Activated CD4-positive, alpha-beta T cell treated with anti-CD3 and anti-CD28 coated beads for 36 hours (primary cell): ENCODE measurements at places on chromosomes 13 and 19. TPM values are rescaled to one million over a fixed set of nuclear protein-coding genes. Genes with fewer than 3 reads are reported as not detected.

GRCh38 chr19:18044825-18045304, 36.9 kb downstream of the ARRDC2 start:
- peak overlapping the region; percentile 16 for H3K27ac ChIP-seq
- peak overlapping the region; percentile 11 for H3K4me3 ChIP-seq
- H3K36me3 ChIP-seq, result no peaks in the 10 kb centered on the region
- peak; percentile 96 for DNase-seq

GRCh38 chr19:41925208-41926003, 2.8 kb downstream of the ERFL start:
- DNase-seq, result peak; percentile 4
- H3K4me1 ChIP-seq, result peaks cover 30% of the 10 kb centered on the region
- no peaks in the 10 kb centered on the region for H3K36me3 ChIP-seq
- H3K4me3 ChIP-seq, result no peak overlapping the region
- peaks cover 12% of the 10 kb centered on the region for H3K27me3 ChIP-seq

DNA sequence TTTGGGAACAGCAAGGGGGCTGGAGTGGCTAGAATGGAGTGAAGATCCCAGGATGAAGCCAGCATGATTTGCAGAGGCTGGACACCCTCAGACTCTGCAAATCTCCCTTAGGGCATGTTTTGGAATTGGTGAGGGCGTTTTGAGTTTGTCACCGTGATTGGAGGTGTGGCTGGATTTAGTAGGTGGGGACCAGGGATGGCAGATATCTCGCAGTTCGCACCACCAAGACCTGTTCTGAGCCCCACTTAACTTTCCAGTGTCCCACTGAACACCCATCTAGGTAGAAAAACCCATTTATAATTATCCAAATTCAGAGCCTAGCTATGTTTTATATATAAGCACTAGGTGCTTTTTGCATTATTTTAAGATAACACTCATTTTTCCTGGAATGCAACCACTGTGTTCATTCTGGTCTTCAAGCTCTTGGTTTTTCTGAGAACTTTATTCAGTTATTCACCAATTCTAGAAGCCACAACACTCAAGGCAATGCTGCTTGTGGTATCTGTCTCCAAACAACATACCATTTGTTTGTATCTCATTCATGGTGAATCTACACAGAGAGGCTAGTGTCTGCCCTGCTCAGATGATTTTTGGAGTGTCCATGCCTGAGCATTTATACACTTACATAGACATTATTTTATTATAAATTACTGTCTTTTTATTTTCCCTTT, 3.0 kb upstream of the NANOS2 start:
- no peaks in the 10 kb centered on the region for H3K36me3 ChIP-seq
- H3K4me1 ChIP-seq, result peaks cover 2% of the 10 kb centered on the region
- DNase-seq, result no peak

DNA sequence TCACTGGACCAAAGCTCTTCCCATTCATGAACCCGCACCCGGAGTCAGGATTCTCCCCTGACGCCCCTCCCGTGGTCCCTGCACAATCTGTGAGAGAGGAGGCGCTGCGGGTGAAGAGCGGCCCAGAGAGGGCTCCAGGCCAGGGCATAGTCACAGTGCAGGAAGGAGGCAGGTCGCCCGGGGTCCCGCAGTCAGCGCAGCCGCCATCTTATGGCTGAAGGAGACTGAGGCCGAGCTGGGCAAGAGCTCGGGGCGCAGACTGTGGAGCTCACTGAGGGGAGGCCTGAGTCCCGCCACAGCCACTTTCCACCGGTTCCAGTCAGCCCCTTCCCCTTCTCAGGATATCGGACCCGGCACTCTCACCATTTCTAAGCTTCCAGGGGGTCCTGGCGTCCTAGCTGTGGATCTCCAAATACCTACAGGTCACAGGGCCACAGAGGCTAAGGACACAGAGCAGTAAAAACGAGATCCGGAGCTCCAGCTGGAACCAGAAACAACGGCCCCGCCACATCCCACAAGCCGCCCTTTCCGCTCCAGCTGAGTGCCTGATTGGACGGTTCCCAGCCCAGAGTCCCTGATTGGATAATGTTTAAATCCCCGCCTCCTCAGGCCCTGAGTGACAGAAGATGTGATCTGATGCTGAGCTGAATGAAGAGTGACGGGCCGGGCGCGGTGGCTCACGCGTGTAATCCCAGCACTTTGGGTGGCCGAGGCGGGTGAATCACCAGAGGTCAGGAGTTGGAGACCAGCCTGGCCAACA, at the start of gene ZNF99:
ZNF99 (minus strand) TSS at position 501 of the 760 bp plus-strand sequence; CDS start at position 366, 135 bp downstream.
- H3K27ac ChIP-seq, result no peak within 1 kb of the TSS
- H3K27me3 ChIP-seq, result peaks cover 3% of the 10 kb centered on the region
- DNase-seq, result peak; percentile 12
- H3K4me3 ChIP-seq, result no peak within 1 kb of the TSS
- no peaks in the 10 kb centered on the region for H3K4me1 ChIP-seq

DNA sequence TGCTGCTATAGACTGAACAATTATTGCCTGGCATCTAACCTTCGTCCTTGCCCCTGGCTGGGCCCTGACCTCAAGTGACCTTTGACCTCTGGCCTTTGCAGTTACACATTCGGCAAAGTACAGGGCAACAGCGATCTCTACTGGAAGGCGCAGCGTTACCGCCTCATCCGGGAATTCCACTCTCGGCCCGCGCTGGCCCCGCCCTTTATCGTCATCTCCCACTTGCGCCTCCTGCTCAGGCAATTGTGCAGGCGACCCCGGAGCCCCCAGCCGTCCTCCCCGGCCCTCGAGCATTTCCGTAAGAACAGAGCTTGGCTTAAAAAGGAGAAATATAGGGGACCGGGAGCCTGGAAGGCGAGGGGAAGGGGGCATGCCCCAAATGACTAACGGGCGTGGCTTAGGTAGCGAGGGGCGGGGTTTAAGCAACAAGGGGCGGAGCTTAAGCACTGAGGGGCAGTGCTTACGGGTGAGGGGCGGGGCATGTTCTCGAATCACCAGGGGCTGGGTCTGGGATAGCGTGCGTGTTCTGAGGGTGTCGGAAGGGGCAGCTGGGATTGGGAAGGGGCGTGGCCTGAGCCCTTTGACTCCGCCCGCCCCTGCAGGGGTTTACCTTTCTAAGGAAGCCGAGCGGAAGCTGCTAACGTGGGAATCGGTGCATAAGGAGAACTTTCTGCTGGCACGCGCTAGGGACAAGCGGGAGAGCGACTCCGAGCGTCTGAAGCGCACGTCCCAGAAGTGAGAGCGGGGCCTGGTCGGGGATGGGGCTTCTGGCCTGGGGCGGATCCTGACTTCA, 52.7 kb downstream of the TRPM4 start:
- peaks cover 7% of the 10 kb centered on the region for H3K4me1 ChIP-seq

LRP3 gene
- 0.37 TPM for total RNA-seq

DNA sequence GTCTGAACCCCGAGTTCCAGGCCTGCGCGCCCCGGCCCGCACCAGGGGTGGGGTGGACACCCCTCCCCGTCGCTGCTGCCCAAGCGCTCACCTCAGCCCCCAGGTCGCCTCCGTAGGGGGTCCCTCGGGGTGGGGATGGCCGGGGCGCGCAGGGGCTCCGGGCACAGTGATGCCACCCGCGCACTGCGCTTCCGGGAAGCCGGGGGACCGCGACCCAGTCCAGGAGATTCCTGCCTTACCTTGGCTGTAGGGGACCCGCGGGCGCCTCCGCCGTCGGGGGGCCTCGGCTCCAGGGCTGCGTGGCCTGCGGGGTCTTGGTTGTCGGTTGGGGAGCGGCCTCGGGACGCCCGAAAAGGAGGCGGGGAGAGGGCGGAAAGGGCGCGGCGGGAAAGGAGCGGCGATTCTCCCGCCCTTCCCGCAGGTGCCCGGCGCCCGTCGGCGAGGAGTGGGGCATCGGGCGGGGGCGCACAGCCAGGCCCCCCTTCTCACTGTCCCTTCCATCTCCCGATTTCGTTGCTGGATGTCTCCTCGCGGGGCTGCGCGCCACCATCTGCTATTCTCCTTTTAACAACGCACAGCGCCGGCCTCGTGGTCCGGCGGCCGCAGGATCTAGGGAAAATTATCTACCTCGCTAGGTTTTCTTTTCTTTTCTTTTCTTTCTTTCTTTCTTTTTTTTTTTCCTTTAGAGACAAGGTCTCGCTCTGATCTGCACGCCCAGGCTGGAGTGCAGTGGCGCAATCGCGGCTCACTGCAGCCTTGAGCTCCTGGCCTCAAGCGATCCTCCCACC, at the start of gene KEAP1:
KEAP1 (minus strand) TSS at position 355 of the 788 bp plus-strand sequence. CDS start 3,323 bp downstream, outside the sequence.
- peak within 1 kb of the TSS; percentile 91 for H3K4me3 ChIP-seq
- peaks cover 30% of the 10 kb centered on the region for H3K4me1 ChIP-seq
- H3K36me3 ChIP-seq, result peaks cover 24% of the 10 kb centered on the region
- H3K27me3 ChIP-seq, result no peaks in the 10 kb centered on the region

CEACAM21 gene
- total RNA-seq, result 22.1 TPM

- no peak for DNase-seq
- H3K27me3 ChIP-seq, result no peaks in the 10 kb centered on the region
- H3K27ac ChIP-seq, result no peak overlapping the region
- no peaks in the 10 kb centered on the region for H3K4me1 ChIP-seq
- H3K4me3 ChIP-seq, result no peak overlapping the region
- no peaks in the 10 kb centered on the region for H3K36me3 ChIP-seq
These were observed 80.3 kb upstream of the KLHL1 start for GRCh38 chr13:70188567-70188966.

LILRA2 gene
- not detected for total RNA-seq

DNA sequence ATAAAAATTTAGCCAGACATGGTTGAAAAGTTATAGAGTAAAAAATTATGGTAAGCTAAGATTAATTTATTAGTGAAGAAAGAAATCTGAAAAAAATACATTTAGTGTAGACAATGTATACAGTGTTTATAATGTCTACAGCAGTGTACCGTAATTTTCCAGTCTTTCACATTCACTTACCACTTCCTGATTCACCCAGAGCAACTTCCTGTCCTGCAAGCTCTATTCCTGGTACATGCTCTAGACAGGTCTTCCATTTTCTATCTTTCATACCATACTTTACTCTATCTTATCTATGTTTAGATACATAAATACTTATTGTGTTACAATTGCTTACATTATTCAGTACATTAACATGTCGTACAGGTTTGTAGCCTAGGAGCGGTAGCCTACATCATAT, 1387.8 kb upstream of the ATXN8OS start:
- H3K4me3 ChIP-seq, result no peak overlapping the region
- no peaks in the 10 kb centered on the region for H3K36me3 ChIP-seq
- DNase-seq, result no peak
- no peak overlapping the region for H3K27ac ChIP-seq
- no peaks in the 10 kb centered on the region for H3K27me3 ChIP-seq

GRCh38 chr19:3129112-3129511, 6.7 kb upstream of the GNA15 start:
- no peak overlapping the region for H3K27ac ChIP-seq
- no peak overlapping the region for H3K4me3 ChIP-seq
- no peak for DNase-seq
- no peaks in the 10 kb centered on the region for H3K27me3 ChIP-seq
- H3K36me3 ChIP-seq, result no peaks in the 10 kb centered on the region

- H3K4me1 ChIP-seq, result peaks cover 9% of the 10 kb centered on the region
- H3K27me3 ChIP-seq, result peaks cover 48% of the 10 kb centered on the region
- peak overlapping the region; percentile 15 for H3K4me3 ChIP-seq
- peak; percentile 77 for DNase-seq
These were observed 1.7 kb downstream of the KLK4 start for GRCh38 chr19:50909240-50910070.

LILRB1 gene
- total RNA-seq, result not detected

TUBB4A gene
- 4.8 TPM for total RNA-seq

DNA sequence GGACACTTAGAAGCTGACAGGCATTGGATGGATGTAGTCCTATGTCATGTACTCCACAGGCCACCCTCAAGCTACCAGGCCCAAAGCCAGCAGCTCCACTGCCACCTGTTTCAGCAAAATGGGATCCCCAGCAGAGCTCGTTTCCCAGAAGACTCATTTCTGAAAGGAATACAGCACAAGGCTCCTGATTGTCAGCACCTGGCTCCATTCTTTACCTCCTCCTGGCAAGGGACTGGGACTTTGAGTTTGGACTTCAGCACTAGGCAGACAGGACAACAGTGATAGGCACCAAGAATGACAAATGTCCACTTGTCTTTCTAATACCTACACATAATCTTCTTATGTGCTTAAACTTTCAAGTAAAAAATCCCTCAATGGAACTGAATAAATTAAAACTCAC, 150.4 kb upstream of the RXFP2 start:
- no peak for DNase-seq
- H3K27me3 ChIP-seq, result peaks cover 9% of the 10 kb centered on the region
- no peaks in the 10 kb centered on the region for H3K36me3 ChIP-seq
- H3K27ac ChIP-seq, result no peak overlapping the region
- H3K4me3 ChIP-seq, result no peak overlapping the region

YJEFN3 gene
- total RNA-seq, result 10.7 TPM

- H3K27ac ChIP-seq, result no peak overlapping the region
- no peaks in the 10 kb centered on the region for H3K27me3 ChIP-seq
- H3K4me1 ChIP-seq, result no peaks in the 10 kb centered on the region
- DNase-seq, result no peak
- no peak overlapping the region for H3K4me3 ChIP-seq
These were observed 13.0 kb downstream of the YIPF2 start for GRCh38 chr19:10915130-10916091.

- DNase-seq, result peak; percentile 95
- peaks cover 28% of the 10 kb centered on the region for H3K36me3 ChIP-seq
- H3K27me3 ChIP-seq, result no peaks in the 10 kb centered on the region
- H3K27ac ChIP-seq, result peak within 1 kb of the TSS; percentile 98
- H3K4me3 ChIP-seq, result peak within 1 kb of the TSS; percentile 78
These were observed at the start of gene ATP13A1 for GRCh38 chr19:19663256-19664120. Gene ATP13A1 (minus strand): TSS chr19:19663676. CDS start chr19:19663666, 10 bp downstream.

TRPC4 gene
- total RNA-seq, result not detected

- peaks cover 8% of the 10 kb centered on the region for H3K36me3 ChIP-seq
- H3K4me3 ChIP-seq, result no peak overlapping the region
- H3K27ac ChIP-seq, result no peak overlapping the region
- DNase-seq, result no peak
- H3K27me3 ChIP-seq, result no peaks in the 10 kb centered on the region
These were observed 5.4 kb downstream of the C19orf47 start for GRCh38 chr19:40342644-40343311.

GFY gene
- total RNA-seq, result not detected

DNA sequence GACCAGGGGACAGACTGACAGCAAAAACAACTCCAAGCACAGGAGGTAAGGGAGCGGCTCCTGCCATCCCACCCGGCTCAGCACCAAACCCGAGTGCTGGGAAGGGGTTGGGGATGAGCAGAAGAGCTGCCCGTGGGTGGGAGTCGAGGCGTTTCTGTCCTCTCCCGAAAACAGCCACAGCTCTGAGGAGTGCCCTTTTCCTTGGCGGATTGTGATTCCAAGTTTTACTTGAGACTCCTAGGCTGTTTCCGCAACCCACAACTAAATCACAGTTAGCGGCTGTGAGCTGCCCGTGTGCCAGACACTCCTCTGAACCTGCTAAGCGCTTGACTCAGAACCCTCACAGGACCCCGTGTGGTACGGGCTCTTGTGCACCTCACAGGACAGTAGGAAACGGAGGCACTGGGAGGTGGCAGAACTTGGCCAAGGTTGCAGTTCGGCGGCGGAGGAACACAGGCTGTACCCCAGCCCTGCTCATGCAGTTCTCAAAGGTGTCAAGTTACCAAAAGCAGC, 21.4 kb downstream of the CFAP97D2 start:
- H3K4me1 ChIP-seq, result peaks cover 28% of the 10 kb centered on the region
- no peaks in the 10 kb centered on the region for H3K27me3 ChIP-seq
- no peak overlapping the region for H3K4me3 ChIP-seq
- no peaks in the 10 kb centered on the region for H3K36me3 ChIP-seq

PGPEP1 gene
- 20.0 TPM for total RNA-seq

GRCh38 chr13:43134868-43135267, 111.5 kb downstream of the DNAJC15 start:
- H3K4me3 ChIP-seq, result no peak overlapping the region
- no peak overlapping the region for H3K27ac ChIP-seq
- no peak for DNase-seq
- H3K36me3 ChIP-seq, result no peaks in the 10 kb centered on the region
- no peaks in the 10 kb centered on the region for H3K4me1 ChIP-seq
- H3K27me3 ChIP-seq, result peaks cover 6% of the 10 kb centered on the region
